Epithelial cell of proximal tubule (primary cell): ENCODE measurements at places on chromosomes 11 and 22.

- DNase-seq = no peak
Observed at GRCh38 chr22:43228330-43228729, 41.4 kb upstream of the TTLL12 start.

GRCh38 chr11:33843018-33843417 lies 48.9 kb downstream of the LMO2 start:
- no peak for DNase-seq

GRCh38 chr11:12767577-12767976 lies 93.4 kb downstream of the TEAD1 start:
- no peak for DNase-seq

DNA sequence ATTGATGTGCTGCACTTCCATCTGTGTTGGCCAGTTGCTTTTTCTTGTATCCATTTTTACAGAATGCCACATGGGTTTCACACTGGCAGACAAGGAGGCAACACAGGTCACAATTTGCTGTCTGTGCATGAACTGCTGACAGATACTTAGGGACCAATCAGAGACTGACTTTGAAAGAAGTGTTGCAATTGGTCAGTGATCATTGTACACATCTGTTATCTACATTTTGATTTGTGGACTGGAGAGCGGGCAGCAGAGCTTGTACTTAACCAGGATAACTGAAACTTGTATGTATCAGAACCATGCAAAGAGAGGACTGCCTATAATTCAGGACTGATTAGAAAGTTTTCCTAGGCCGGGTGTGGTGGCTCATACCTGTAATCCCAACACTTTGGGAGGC lies 21.8 kb downstream of the PRR5 start:
- DNase-seq = no peak

GRCh38 chr11:57336111-57336666 lies 497 bp upstream of the SSRP1 start:
- no peak for DNase-seq

DNA sequence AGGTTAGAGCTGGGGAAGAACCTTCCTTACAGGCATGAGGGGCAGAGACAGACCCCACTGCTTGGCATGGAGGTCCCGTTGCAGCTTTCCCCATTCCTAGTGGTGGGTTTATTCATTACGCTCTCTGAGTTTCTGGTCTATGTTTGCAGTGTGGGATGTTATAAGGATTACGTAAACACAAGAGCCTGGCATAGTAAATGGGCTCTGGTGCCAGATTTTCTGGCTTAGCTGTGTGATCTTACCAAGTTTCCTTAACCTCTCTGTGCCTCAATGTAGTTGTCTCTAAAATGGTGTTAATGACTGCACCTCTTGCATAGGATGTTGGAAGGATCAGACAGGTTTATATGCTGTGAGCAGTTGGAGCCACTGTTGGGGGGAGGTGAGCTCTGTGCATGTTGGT lies 15.1 kb downstream of the DTX4 start:
- no peak for DNase-seq

DNA sequence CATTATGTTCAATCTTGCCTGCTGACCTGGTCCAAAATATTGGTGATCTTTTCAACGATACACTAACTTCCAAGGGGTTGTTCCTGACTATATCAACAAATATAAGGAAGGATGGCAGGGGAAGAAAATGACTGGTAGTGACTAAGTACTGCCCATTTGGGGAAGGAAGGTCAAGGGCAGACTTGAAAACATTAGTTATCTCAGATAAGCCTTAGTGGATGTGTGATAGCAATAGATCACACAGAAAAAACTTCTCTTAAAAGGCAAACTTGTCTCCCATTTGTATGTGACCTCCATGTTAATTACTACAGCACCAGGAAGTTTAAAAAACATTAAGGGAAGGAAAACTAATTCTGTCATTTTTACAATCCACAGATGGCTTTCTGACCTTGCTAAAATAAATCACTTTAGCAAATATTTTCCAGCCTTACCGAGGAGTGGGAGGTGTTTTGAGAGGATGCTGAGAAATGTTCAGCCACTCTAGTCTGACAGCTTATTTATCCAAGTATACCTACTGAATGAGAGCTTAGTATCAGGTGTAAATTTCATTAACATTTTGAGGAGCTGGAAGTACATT lies 88.2 kb upstream of the DDI1 start:
- DNase-seq = no peak

GRCh38 chr11:102112509-102112821 lies 2.2 kb downstream of the YAP1 start:
- no peak for DNase-seq

DNA sequence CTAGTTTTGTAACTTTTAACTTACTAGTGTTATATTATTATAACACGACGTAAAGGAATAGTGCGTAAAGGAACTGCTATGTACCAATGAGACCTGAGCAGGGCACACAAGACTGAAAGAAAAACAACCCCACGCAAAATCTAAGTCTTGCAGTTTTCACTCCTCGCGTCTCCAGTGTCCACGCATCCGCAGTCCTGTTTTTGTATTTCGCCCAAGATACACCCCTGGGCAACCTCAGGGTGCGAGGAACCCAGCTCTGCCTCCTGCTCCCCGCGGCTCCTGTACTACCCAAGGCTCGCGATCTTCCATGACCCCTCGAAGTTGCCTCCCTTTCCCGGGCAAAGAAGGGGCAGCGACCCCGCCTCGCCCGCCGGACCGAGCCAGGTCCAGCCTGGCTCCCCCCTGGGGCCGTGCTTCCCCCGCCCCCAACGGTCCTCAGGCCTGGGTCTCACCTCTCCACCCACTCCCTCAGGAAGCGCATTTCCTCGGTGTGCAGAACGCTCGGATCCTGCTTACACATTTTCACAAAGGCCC lies 393 bp downstream of the ST13 start:
- DNase-seq = no peak

DNA sequence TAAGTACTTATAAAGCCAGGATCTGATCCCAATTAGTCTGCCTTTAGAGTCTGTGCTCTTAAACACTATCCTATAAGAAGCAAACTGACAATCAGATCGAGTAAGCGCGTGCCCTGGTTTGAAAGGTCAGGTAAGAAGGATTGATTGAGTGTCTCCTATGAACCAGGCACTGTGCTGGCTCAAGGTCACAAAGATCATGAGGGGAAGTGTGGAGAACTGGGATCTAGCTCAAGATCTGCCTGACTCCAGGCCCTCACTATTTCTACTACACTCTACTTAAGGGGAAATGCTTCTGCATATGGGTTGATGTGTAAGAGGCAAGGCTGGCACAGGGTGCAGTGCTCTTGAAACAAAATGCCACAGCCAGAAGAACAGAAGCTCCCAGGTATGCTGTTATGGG lies 77.0 kb downstream of the ME3 start:
- no peak for DNase-seq

DNA sequence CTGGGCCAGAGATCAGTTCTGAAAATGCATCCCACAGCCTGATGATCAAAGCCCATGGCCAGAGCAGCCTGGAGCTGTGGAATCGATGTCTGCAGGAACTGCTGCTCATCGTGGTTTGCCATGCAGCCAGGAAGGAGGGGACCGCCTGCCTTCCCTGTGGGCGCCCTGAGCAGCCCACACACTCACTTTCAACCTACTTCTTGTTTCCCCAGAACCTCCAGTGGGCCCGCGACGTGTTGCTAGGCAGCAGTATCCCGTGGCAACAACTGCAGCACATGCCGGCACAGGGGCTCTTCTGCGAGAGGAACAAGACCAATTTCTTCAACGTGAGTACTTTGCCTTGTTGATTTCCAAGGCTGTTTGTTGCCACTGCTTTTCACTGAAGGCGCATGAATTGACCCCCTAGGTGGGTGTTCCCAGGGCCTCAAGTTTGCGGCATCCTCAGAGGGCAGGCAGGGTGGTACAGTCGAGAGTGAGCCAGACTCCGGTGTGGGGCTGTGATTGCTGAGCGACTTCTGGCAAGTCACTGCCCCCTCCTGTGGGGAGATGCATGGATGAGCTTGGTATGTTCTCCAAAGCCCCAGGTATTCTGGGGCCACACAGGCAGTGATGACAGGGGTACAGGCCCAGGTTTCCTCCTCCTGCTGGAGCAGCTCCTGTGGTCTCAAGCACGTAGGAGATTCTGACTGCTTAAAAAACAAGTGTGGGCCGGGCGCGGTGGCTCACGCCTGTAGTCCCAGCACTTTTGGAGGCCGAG lies 47.0 kb upstream of the SUSD2 start:
- no peak for DNase-seq

DNA sequence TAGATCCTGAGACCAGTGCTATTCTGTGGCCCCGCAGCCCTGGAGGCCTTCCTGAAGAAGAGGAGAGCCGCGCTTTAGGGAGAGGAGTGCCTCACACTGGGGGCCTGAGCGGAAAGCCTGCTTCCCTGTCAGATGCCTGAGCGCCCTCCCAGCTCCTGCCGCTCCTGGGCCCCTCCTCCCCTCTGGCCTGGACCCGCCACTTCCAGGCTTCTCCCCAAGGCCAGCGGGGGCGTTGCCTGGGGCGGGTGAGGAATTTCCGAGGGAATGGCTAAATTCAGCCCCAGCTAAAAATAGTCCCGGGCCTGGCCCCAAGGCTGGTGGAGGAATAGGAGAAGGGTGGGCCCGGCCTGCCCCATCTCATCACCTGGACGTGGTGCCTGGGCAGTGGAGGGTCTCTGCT lies 15.4 kb downstream of the ARHGEF17 start:
- no peak for DNase-seq

GRCh38 chr22:37628830-37629229 lies 10.6 kb upstream of the SH3BP1 start:
- DNase-seq = no peak

DNA sequence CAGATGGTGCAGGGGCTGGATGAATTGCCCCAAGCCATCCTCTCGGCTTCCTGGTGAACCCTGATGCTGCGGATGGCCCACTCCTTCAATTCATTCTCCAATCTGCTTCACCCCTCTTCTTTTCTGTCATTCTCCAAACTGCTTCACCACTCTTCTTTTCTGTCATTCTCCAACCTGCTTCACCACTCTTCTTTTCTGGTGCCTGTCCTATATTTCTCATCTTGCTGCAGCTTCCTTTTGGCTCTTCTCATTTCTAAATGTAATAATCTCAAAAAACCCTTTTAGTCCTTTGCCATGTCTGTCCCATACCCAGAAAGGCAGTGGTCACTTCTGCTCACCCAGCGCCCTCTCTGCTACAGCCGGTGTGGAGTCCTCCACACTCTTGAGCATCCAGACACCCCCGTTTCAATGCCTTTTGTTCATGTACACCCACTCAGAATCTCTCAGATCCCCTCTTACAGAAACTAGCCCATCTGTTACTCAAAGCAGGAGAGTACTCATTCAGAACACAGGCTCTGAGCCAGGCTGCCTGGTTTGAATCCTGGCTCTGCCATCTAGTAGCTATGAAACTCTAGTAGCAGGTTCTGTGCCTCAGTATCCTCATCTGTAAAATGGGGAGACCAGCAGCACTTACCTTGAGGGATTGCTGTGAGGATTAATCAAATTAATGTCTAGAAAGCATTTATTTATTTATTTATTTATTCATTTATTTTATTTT lies 14.9 kb downstream of the SERPIND1 start:
- no peak for DNase-seq

DNA sequence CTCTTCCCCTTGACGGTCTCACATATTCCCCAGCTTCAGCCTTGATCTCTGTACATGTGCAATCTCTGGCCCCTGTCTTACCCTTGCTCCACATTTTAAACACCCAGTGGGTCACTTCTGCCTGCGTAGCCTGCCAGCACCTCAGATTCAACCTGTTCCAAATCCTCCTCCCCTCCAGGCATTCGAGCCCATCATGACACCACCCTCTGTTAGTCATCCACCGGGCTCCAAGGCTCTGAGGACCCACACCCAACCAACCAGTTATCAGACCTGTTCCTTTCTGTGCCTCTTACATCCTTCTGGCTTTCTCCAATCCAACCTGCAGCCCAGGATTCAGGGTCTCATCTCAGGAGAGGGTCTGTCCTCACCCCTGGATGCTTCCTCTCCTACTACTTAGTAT lies 119.8 kb upstream of the TBCEL start:
- DNase-seq = no peak

DNA sequence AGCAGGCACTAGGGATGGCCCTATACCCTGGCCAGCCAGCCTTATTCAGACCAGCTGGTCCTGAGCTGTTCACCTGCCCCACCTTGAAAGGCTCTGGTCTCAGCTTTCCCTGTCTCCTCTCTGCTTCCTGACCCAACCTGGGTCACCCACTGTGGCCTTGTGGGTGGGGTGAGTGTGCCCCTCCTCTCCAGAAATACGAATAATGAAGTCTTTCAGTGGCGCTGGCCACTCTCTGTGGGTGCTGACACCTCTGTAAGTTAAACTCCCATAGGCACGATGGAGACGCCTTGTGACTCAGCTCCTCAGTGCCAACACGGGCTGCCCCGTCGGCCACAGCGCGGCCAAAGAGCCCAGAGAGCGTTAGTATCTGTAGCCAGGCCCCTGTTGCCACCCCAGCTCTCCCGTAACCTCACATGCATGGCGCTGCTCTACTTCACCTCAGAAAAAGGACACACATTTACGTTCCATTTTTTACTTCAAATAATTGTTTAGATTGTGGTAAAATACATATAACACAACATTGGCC lies 74.6 kb upstream of the SEPTIN5 start:
- no peak for DNase-seq

DNA sequence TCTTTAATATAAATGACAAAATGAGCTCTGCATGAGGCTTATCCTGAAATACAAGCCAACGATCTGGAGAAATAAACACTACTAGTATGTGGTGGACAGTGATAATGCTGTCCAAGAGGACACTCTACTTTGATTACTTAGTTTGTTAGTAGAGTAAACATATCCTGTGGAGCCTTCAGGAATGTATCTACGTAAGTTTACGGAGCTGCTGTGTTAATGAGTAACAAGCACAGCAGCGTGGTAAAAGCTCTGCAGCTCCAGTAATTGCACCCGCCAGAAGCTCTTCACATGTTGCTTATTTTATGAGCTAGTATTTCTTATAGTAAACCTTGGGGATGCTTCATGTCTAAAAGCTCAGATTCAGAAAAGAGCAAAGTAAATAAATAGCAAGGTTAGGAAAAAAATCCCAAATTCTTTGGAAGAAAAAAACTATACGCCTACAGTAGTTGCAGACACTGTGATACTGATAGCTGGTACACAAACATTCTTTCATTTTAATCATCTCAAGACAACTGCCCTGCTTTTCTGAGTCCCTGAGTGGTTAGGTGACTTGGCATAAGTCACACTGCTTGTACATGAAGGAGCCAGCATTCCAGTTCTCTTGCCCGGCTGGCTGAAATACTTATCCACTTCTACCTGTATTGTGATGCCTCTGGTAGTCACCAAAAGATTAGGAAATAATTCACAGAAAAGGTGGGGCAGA lies 32.7 kb upstream of the CCDC34 start:
- DNase-seq = peak; percentile 84

- DNase-seq = no peak
Observed at GRCh38 chr11:94809251-94809650, 41.1 kb downstream of the AMOTL1 start.

- no peak for DNase-seq
Observed at GRCh38 chr11:128482512-128483191, 104.7 kb downstream of the ETS1 start.

GRCh38 chr11:13965337-13965736 lies 2.8 kb downstream of the SPON1 start:
- no peak for DNase-seq
